Activated T-helper 2 cell treated with anti-CD3 and anti-CD28 coated beads, Interferon-gamma antibody, Interleukin-2, Interleukin-4, amounts not matched to agents 10 μg/mL and 5 μg/mL and 100 μg/mL, durations not matched to agents 14 hours and 24 hours and 36 hours (primary cell): ENCODE measurements at places on chromosomes 16 and 17. TPM values are rescaled to one million over a fixed set of nuclear protein-coding genes. Genes with fewer than 3 reads are reported as not detected.

DNA sequence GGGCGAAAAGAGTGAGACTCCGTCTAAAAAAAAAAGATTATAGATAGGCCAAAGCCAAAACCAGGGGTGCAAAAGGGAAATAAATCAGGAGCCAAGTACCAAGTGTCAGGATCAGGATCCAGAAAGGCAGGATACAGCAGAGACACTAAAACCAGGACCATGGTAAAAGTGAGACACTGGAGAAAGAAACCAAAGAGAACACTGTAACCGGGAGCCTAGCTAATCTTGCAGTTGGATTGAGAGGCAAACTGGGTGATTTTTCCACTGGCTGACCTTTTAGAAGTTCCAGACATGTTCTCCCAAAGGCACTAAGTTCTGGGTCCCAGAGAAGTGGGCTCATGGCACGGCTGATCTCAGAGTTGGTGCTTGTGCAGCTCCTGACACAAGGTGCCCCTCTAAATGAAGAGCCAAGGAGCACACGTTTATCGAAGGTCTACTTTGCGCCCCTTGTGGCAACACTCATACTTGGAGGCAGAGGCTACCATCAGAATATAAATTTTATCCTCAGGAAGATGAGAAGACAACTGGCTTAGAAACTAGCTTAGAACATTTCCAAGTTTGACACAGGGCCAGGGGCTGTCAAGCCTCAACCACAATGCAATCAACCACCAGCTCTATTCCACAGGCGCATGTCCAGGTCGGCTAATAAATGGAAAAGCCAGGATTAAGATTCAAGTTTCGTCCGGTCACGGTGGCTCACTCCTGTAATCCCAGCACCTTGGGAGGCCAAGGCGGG is 27.5 kb upstream of the HELZ start:
- no peak for DNase-seq
- no peak overlapping the region for H3K4me3 ChIP-seq
- no peaks in the 10 kb centered on the region for H3K4me1 ChIP-seq
- no peaks in the 10 kb centered on the region for H3K27me3 ChIP-seq
- H3K27ac ChIP-seq: no peak overlapping the region
- no peaks in the 10 kb centered on the region for H3K36me3 ChIP-seq

GRCh38 chr17:76897023-76897422 is 28.8 kb downstream of the MGAT5B start:
- H3K4me3 ChIP-seq: no peak overlapping the region
- DNase-seq: no peak
- no peaks in the 10 kb centered on the region for H3K4me1 ChIP-seq
- no peaks in the 10 kb centered on the region for H3K27me3 ChIP-seq

- no peaks in the 10 kb centered on the region for H3K4me1 ChIP-seq
- H3K4me3 ChIP-seq: no peak overlapping the region
- no peak for DNase-seq
- no peaks in the 10 kb centered on the region for H3K36me3 ChIP-seq
- H3K27ac ChIP-seq: no peak overlapping the region
These were observed 12.8 kb downstream of the MYO15A start for GRCh38 chr17:18121144-18121910.

GRCh38 chr16:12637002-12637401 is 166.7 kb downstream of the CPPED1 start:
- H3K27ac ChIP-seq: no peak overlapping the region
- H3K4me3 ChIP-seq: no peak overlapping the region
- no peaks in the 10 kb centered on the region for H3K36me3 ChIP-seq
- peaks cover 17% of the 10 kb centered on the region for H3K27me3 ChIP-seq

DNA sequence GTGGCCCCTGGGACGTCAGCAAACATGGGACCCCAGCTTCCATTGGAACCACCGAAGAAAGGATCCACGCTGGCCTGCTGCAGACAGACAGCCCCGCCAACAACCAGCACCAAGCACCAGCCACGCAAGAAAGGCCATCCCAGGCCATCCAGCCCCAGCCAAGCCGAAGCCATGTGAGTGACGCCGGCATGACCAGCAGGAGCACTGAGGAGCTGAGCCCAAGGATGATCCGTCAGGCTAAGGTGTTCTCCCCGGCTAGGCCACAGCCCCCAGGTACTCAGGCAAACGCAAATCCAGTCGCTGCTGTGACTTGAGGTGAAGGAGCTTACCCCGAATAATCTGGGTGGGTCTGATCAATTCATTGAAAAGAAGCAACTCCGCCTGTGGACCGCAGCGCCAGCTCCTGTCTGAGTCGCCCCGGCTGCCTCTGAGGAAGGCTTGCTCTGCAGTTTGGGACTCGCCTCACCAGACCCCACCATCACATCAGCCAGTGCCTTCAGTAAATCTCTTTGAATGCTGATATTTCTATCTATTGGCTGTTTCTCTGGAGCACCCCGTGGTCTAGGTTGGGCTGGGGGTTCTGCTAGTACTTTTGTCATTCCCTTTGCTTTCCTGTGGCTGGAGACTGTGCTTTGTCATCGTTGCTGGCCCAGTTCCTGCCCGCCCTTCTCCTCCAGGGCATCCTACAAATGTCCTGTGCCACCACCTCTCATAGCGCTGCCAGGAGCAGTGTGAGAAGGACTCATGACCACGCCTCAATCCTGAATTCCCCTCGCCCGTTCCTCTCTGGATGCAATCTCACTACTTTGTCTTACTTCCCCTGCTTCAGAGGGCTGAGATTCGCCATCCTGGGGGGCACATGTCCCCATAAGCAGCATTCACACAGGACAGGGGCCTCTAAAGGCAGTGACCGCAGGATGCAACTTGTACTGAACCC is 8.1 kb upstream of the CBX2 start:
- peaks cover 26% of the 10 kb centered on the region for H3K27me3 ChIP-seq
- no peak for DNase-seq
- no peaks in the 10 kb centered on the region for H3K4me1 ChIP-seq
- no peaks in the 10 kb centered on the region for H3K36me3 ChIP-seq
- no peak overlapping the region for H3K27ac ChIP-seq

DNA sequence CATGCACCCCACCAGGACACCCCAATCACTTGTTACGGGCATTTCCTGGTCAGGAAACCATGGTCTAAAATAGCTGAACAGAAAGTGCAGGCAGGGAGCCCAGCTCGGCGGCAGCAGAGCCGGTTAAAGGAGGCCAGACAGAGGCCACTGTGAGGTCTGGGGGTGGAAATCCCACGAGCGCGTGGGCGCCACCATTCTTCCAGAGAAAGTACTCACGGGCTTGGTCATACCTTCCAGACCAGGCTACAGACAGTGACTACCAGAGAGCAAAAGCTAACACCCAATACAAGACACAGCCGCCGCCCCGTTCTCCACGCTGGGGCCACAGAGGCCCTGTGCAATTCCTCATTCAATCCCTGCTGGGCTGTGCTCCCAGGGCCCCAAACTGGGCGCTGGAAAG is 11.9 kb downstream of the CEP131 start:
- H3K4me3 ChIP-seq: no peak overlapping the region
- no peaks in the 10 kb centered on the region for H3K36me3 ChIP-seq
- H3K27me3 ChIP-seq: no peaks in the 10 kb centered on the region
- H3K4me1 ChIP-seq: no peaks in the 10 kb centered on the region
- H3K27ac ChIP-seq: no peak overlapping the region
- no peak for DNase-seq

DNA sequence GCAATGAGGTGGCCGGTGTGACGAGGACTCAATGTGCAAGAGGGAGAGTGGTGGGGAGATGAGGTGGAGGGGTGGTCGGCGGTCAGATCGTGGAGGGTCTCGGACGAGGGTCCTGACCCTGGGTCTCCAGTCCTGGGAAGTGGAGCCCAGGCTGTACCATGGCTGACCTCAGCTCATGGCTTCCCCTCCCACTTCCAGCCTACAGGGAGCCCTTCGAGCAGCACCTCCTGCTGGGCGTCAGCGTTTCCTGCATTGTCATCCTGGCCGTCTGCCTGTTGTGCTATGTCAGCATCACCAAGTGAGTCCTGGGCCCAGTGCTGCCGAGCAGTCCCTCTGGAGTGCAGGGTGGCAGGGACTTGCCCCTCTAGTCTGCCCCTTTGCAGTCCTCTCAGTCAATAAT is 41.8 kb downstream of the IL4R start:
- H3K27ac ChIP-seq: peak overlapping the region; percentile 72
- H3K4me1 ChIP-seq: peaks cover 22% of the 10 kb centered on the region
- no peaks in the 10 kb centered on the region for H3K27me3 ChIP-seq
- H3K36me3 ChIP-seq: peaks cover 95% of the 10 kb centered on the region
- no peak for DNase-seq
- no peak overlapping the region for H3K4me3 ChIP-seq

- H3K27me3 ChIP-seq: no peaks in the 10 kb centered on the region
- H3K4me1 ChIP-seq: peaks cover 42% of the 10 kb centered on the region
- peaks cover 48% of the 10 kb centered on the region for H3K36me3 ChIP-seq
- H3K27ac ChIP-seq: peak overlapping the region; percentile 92
- H3K4me3 ChIP-seq: peak overlapping the region; percentile 70
These were observed 19.7 kb downstream of the CYB5B start for GRCh38 chr16:69443927-69444631.

GRCh38 chr17:13725288-13725990 is 123.7 kb upstream of the HS3ST3A1 start:
- H3K4me1 ChIP-seq: no peaks in the 10 kb centered on the region
- no peak overlapping the region for H3K4me3 ChIP-seq
- H3K27me3 ChIP-seq: no peaks in the 10 kb centered on the region
- no peak for DNase-seq
- H3K36me3 ChIP-seq: no peaks in the 10 kb centered on the region

DNA sequence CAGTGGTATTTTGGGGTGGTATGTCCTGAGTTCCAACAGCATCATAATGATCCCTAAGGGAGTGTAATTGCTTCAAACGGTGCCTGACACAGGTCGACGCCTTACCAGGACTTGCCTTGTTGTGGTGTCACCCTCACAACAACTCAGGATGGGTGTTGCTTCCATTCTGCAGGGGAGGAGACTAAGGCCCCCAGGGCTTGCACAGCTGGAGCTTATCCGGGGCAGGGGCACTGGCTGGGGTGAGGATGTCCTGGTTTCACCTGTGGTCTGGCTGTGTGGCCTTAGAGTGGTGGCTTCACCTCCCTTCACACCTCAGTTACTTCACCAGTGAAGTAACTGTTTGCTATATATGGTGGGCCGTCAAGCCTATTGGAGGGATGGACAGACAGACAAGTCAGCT is 23.3 kb downstream of the LLGL2 start:
- no peak for DNase-seq
- H3K36me3 ChIP-seq: no peaks in the 10 kb centered on the region
- no peak overlapping the region for H3K27ac ChIP-seq
- H3K4me1 ChIP-seq: no peaks in the 10 kb centered on the region

DNA sequence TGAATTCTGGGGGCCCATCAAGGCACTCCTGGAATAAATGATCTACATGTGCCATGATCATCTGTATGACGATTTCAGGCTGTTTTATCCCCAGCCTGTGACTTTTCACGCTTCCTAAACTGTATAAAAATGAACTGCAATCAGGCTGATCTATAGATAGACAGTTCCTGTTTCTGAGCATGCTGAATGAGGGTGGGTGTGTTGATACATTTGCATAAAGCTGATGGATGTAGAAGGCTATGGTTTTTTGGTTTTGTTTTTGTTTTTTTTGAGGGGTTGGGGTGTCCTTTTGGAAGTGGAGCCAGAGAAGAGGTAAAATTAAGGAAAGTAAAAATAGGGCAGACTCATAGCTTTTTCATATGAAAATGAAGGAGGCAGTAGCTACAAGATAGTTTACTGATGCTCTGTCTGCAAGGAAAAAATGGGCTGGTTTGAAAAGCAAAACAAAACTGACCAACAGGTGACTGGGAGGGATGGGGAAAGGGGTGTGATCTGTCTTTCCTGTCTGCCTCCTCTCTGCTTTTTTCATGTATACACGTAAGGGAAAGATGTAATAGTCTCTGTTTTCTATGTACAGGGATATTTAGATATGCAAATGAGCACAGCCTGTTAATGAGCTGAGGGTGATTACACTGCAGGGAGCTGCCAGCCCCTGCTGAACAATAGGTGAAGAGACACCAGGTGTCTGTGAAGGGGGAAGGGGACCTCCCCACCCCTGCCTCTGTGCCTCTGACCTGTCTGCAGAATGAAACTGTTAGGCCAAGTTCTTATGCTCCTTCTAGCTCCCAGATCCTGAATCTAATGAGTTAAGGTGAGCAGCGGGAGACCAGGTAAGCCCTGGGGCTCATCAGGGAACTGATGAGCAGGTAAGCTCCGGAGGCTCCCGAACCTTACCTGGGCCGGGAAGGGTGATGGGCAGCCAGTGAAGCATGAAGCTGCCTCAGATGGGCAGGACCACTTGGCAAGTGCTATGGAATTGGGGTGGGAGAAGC is 46.6 kb upstream of the LYRM9 start:
- no peaks in the 10 kb centered on the region for H3K4me1 ChIP-seq
- H3K36me3 ChIP-seq: no peaks in the 10 kb centered on the region
- H3K27me3 ChIP-seq: peaks cover 11% of the 10 kb centered on the region
- no peak for DNase-seq

GRCh38 chr17:42819939-42820535 is 4.0 kb downstream of the BECN1 start:
- peak; percentile 47 for DNase-seq
- peaks cover 14% of the 10 kb centered on the region for H3K4me1 ChIP-seq
- H3K4me3 ChIP-seq: no peak overlapping the region
- H3K27me3 ChIP-seq: no peaks in the 10 kb centered on the region
- H3K36me3 ChIP-seq: peaks cover 64% of the 10 kb centered on the region

DNA sequence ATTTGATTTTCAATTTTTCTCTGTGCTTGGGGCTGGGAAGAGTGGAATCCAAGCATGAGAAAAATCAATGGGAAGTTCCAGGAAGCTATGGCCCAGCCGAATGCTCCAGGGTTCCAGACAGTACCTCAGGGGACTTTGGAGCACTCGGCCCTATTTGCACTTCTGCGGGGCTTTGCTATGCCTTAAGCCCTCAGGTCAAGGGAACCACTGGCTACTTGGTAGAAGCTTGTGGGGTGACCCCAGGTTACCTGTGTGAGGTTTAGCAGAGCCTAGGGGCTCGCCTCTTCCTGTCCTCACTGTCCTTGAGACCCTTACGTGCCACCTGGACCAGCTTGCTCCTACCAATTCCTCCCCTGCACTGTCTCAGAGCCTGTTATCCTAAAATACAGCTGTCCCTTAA is 121.3 kb downstream of the MGAT5B start:
- no peaks in the 10 kb centered on the region for H3K27me3 ChIP-seq
- H3K4me3 ChIP-seq: no peak overlapping the region
- H3K27ac ChIP-seq: no peak overlapping the region
- no peaks in the 10 kb centered on the region for H3K36me3 ChIP-seq

- H3K27ac ChIP-seq: no peak overlapping the region
- no peaks in the 10 kb centered on the region for H3K36me3 ChIP-seq
- H3K27me3 ChIP-seq: no peaks in the 10 kb centered on the region
- H3K4me3 ChIP-seq: no peak overlapping the region
These were observed 26.7 kb downstream of the FTO start for GRCh38 chr16:53730693-53731092.

CLEC10A gene
- not detected in 2 replicates for total RNA-seq

SPIRE2 gene
- total RNA-seq: 1.9 and 2.7 TPM in 2 replicates

TBC1D3I gene
- total RNA-seq: 1.1 and 1.2 TPM in 2 replicates

NR1D1 gene
- 6.6 and 6.8 TPM in 2 replicates for total RNA-seq

MYOCD gene
- total RNA-seq: not detected in 2 replicates

ZSCAN10 gene
- not detected in 2 replicates for total RNA-seq

SPEM2 gene
- not detected in 2 replicates for total RNA-seq

OR1F1 gene
- not detected in 2 replicates for total RNA-seq

ZNF624 gene
- 2.8 and 4.9 TPM in 2 replicates for total RNA-seq

TAT gene
- not detected in 2 replicates for total RNA-seq
